ENCODE measurements at places on chromosomes 5 and 9. TPM values are rescaled to one million over a fixed set of nuclear protein-coding genes. Genes with fewer than 3 reads are reported as not detected.

The CDH9 gene
- total RNA-seq: not detected

The CER1 gene
- total RNA-seq: not detected

DNA sequence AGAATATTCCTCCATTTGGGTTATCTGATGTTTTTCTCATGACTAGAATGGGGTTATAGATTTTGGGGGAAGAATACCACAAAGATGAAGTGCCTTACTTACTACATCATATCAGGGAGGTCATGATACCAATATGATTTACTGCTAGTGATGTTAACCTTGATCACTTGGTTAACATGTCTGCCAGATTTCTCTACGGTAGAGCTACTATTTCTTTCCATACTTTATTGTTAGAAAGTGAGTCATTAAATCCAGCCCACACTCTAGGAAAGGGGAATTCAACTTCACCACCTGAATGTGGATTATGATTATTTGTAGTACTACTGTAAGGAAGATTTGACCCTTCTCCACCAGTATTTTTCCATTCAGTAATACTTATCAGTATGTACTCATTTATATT is 64.7 kb downstream of the UBE2R2 start:
- no peaks in the 10 kb centered on the region for H3K27me3 ChIP-seq
- peak overlapping the region; percentile 32 for H3K4me3 ChIP-seq
- H3K36me3 ChIP-seq: peaks cover 1% of the 10 kb centered on the region

- H3K36me3 ChIP-seq: no peaks in the 10 kb centered on the region
- no peak overlapping the region for H3K27ac ChIP-seq
- no peak for DNase-seq
- no peak overlapping the region for H3K4me3 ChIP-seq
Measured at GRCh38 chr9:79268806-79269205, 303.0 kb upstream of the TLE4 start.

GRCh38 chr9:14307989-14308852 is 5.7 kb downstream of the NFIB start:
- DNase-seq: no peak
- H3K4me1 ChIP-seq: peaks cover 5% of the 10 kb centered on the region
- H3K36me3 ChIP-seq: no peaks in the 10 kb centered on the region
- H3K27me3 ChIP-seq: peaks cover 62% of the 10 kb centered on the region
- H3K27ac ChIP-seq: no peak overlapping the region

Data from activated T-cell treated with anti-CD3 and anti-CD28 coated beads, Interleukin-2, amount 50 U/mL, for 72 hours (primary cell).